CD4-positive, alpha-beta memory T cell (primary cell): ENCODE measurements at places on chromosomes 11 and 22. TPM values are rescaled to one million over a fixed set of nuclear protein-coding genes. Genes with fewer than 3 reads are reported as not detected.

- DNase-seq = no peak
Measured at GRCh38 chr11:78295991-78296930, 107.5 kb downstream of the USP35 start.

DNA sequence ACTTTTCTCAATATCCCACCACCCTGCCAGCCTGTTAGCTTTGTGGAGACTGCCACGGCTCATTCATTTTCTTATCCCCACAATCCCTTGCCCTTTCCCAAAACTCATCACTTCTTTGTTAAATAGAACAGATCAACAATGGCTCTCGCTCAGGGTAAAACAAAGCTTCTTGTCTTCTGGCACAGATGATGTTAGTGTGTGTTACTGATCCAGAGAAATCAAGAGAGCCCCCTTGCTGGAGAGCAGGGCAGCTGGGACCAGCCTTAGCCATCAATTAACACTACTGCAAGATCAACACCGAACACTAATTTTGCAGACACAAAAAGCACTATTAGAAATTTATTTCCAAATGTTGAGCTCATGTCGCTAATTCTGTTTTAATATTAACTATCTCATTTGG lies 420.9 kb downstream of the TENM4 start:
- DNase-seq = no peak

GRCh38 chr11:8019314-8020243 lies 32.4 kb downstream of the EIF3F start:
- DNase-seq = peak; percentile 46

- DNase-seq = no peak
Measured at GRCh38 chr11:105429096-105429910, 180.6 kb upstream of the GRIA4 start.

GRCh38 chr11:117095284-117096161 lies 2.7 kb downstream of the SIK3 start:
- DNase-seq = peak; percentile 45

DNA sequence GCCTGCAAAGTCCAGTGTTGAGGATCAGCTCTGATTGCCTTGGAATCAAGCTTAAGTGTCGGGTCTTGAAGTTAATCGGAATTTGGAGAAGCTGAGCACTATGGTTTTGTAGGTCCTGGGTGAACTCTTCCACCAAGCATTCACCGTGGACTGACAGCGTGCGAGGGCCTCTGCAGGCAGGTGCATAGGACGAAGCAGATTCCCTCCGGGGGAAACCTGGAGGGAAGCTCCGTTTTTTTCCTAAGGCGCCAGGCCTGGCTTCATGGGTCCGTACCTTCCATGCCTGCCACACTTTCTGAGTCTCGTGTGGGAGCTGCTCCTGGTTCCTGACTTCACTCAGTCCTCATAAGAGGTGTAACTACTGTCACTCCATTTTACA lies 170.1 kb downstream of the CRYBB2 start:
- DNase-seq = no peak

FKBP2 gene
- total RNA-seq = 46.4 TPM

DNA sequence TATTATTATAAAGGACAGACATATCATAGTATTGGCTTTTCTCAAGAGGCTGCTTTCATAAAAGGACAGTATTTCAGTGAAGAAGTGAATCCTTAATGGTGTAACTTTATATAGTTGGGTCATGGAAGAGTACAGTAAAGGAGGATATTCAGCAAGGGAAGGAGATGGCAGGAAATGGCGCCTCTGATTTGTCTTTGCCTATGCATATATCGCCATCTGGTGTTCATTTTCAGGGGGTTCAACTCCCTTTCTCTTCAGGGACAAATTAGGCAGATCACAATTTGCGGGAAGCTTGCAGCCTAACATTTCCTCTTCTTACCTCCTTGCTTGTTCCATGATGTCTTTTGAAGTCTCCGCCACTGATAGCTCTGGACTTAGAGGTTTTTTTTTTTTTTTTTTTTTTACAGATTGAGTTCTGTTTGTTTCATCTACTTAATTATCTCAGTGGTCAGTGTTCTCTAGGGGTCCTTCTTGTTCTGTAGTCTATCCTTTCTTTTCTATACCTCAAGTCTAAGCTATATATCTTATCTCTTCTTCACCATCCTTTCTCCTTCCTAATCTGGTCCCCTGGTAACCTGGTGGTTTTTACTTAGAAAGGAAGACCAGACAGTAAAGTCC lies 21.8 kb upstream of the RRM1 start:
- peak; percentile 76 for DNase-seq

HEPHL1 gene
- total RNA-seq = not detected

DNA sequence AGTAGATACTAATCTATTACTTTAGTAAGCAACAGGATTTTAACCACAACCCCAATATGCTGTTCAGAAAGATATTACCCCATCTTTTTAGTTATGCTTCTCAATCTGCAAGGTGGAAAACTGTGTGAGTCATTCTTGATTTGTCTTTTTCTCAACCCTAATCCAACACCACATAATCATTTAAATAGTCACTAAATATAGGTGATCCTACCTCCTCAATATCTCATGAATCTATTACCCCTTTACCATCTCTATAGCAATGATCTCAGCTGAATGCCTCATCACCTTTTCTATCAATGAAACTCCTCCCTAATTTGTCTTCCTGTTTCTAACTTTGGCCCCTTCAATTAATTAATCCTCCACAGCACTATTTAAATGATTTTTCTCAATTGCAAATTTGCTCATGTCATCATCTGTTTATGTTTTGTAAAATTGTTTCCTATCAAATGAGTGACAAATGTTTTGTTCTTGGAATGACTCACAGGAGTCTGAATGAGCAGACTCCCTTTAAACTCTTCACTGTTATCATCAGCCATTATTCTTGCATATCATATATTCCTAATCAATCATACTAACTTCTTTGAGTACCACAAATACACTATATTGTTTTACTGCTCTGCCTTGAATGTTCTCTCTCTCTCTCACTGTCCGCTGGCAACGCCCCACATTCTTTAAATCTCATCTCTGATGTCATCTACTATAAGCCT lies 26.1 kb downstream of the SNX19 start:
- no peak for DNase-seq

- DNase-seq = no peak
Measured at GRCh38 chr11:60995798-60996197, 24.3 kb downstream of the CD6 start.

GRCh38 chr11:10716122-10716521 lies 22.6 kb upstream of the IRAG1 start:
- DNase-seq = no peak

MLC1 gene
- not detected for total RNA-seq

DNA sequence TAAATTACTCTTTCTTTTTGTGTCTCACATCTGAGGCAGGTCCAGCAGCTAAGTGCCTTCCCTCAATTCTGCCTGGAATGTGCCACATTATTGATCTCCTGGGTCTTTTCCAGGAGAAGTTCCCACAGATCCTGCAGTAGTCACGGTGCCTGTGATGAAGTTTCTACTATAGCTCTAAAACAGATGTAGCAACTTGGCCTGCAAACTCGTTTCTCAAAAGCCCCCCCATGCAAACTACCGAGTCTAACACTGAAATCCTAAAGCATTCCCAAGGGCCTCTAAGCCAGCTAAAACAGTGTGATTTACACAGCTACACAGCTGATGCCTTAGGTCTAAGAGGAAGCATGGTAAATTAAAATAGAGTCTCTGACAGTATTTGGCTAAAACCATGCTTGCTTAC lies 54.3 kb downstream of the DDI1 start:
- DNase-seq = no peak

CPSF7 gene
- 149 TPM for total RNA-seq

KCNQ1 gene
- total RNA-seq = 21.6 TPM

DNA sequence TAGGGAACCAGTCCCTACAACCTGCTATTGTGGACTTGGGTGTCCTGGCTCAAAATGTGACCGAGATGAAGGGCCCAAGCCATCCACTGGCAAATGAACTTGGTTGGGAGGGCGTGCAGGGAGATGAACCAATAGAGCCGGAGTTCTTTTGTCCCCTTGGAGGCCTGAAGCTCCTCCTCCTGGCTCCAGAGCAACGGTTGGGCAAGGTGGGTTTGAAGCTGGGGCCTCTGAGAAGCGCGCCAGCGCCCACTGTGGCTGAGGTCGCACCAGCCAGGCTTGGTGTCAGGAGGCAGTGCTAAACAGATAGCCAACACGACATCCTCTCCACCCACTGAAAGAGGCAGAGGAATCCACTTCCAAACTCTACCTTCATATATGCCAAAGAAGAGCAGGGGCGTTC lies 36.0 kb upstream of the PACSIN2 start:
- no peak for DNase-seq

- DNase-seq = no peak
Measured at GRCh38 chr22:30282616-30283046, 6.7 kb downstream of the CASTOR1 start.

C11orf91 gene
- 0.49 TPM for total RNA-seq

GRCh38 chr11:86931548-86932258 lies 23.5 kb downstream of the FZD4 start:
- no peak for DNase-seq

SYCE3 gene
- not detected for total RNA-seq

GRCh38 chr22:42471441-42471840 lies 39.2 kb upstream of the NFAM1 start:
- DNase-seq = no peak

SLC22A9 gene
- not detected for total RNA-seq

LGALS12 gene
- not detected for total RNA-seq

CECR2 gene
- not detected for total RNA-seq

DNA sequence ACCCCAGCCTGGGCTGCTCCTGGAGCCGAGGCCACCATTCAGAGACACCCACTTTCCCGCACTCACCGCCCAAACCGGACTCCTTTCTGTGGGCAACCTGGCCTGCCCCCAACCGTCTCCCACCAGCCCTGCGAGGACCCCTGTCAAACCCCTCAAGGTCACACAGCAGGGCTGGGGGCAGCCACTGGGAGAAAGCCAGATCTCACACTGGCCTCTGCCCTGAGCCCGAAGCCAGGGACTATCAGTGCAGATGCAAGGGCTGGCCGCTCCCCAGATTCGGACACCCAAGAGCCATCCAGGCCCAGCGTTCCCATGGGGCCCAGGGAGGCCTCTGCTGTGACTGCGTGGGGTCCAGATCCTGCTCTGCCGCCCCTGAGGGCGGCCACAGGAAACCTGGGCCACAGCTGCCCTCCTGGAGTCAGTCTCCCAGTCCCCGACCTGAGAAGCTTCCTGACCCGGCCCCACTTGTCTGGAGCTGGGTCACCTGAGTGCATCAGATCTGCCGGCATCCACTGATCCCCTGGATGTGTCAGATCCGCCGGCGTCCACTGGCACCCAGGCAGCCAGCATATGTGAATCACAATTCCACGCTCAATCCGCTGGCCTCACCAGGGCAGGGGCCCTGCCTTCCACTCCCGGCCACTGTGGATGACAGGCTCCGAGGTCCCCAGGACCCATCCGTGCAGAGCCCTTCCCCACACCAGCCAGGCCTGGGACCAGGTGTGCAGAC lies 139.7 kb downstream of the BRD1 start:
- DNase-seq = no peak

GRCh38 chr22:45211435-45211834 lies 29.3 kb downstream of the KIAA0930 start:
- no peak for DNase-seq

DNA sequence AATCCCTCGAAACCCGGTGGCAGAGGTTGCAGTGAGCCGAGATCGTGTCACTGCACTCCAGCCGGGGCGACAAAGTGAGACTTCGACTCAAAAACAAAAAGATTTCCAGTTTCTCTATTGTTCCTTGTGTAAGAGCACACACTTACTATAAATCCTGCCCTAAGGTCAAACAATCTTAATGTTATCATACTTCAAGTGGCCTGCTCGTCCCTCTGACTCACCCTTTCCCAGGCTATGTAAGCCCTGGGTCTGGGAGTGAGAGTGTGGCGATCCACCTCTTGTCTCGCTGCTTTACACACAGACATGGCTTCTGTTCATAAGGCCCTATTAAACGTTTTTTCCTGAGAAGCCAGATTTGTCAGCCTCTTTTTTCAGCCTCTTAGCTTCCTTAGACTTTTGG lies 24.4 kb upstream of the A4GALT start:
- no peak for DNase-seq

SPDYC gene
- not detected for total RNA-seq

BTBD18 gene
- total RNA-seq = not detected

EXPH5 gene
- 2.6 TPM for total RNA-seq

DNA sequence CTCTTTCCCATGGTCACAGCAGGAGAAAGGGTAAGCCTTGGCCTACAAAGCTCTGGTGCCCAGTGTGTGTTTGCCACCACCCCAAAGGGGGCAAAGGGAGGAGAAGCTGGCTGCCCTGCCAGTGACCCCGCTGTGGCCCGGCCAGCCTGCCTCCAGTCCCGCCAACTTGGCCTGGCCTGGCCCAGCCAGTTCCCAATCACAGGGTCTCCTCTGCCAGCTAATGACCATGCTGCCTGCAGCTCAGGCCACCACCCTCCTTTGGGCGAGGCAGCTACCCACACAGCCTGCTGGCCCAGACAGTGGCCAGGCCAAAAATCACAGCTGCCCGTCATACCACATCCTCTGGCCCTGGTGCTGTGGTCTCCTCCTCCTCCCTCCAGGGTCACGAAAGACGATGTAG lies 5.1 kb downstream of the GDPD5 start:
- no peak for DNase-seq

- no peak for DNase-seq
Measured at GRCh38 chr22:44646668-44647067, 55.3 kb upstream of the PRR5 start.

- DNase-seq = no peak
Measured at GRCh38 chr11:84902445-84902844, 724.7 kb downstream of the DLG2 start.

DNA sequence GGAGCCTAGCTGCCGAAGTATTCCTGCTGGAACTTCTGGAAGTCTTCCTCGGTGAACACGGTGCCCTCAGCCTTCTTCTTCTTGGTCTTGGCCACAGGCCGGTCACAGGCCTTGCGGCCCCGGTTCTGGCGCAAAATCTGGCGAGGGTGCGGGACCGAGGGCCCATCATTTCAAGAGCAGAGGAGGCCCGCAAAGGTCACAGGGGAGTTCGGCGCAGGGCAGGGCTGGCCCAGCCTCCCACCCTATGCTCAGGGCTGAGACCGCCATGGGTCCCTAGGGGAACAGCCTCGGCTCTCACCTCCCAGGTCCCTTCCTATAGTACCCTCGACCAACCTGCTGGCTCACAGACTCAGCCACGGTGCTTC lies 3.1 kb downstream of the RPS19BP1 start:
- no peak for DNase-seq

C11orf86 gene
- not detected for total RNA-seq

DNA sequence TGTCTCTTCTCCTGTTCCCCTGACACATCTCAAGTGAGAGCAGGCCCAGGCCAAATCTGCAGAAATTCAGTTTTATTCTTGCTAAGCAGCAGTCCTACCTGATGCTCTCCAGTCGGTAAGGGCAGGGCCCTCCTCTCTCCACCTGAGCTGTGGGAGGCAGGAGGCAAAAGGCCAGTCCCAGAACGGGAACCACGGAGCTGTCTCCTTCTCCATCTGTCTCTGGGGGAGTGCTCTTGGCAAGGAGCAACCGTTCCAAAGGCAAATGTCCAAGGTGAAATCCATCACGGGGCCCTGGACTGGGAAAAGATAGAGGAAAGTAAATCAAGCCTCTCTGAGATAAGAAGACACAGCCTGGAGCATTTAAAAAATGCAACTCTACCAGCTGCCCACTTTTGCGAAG lies 65.2 kb upstream of the CDON start:
- DNase-seq = no peak

GRCh38 chr22:36644333-36644757 lies 59.2 kb downstream of the CACNG2 start:
- DNase-seq = no peak

TSPAN18 gene
- total RNA-seq = 17.1 TPM

LDHAL6A gene
- 0.20 TPM for total RNA-seq
